ENCODE measurements at places on chromosomes 1 and 21.

DNA sequence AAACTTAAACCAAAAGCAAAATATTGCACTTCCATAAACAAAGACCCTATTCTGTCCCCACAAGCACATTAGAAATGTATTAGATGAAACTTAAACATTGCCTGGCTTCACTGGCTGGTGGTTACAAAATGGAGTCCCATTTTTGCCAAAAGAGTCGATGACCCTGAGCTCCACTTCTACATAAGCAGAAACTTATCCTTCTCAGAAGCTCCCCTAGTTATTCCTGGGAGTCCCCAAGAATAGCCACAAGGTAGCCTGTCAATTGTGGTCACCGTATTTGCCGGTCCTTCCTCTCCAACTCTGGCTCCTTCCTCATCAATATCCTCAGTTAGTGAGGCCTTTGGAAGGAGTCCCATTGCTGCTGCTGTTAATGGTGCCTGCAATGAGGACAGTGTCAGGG lies 37.3 kb downstream of the CDCP2 start:
- DNase-seq: no peak

DNA sequence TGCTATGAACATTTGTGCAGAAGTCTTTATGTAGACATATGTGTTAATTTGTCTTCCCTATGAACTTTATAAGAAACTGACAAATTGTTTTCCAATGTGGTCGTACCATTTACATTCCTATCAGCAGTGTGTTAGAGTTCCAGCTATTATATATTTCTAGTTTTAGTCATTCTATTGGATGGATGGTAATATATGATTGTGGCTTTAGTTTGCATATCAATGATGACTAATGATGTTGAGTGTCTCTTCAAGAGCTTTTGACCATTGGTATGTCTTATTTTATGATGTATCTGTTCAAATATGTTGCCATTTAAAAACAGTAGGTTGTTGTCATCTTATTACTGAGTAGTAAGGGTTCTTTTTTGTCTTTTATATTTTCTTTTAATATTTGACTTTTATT lies 16.2 kb upstream of the ZNF326 start:
- no peak for DNase-seq

DNA sequence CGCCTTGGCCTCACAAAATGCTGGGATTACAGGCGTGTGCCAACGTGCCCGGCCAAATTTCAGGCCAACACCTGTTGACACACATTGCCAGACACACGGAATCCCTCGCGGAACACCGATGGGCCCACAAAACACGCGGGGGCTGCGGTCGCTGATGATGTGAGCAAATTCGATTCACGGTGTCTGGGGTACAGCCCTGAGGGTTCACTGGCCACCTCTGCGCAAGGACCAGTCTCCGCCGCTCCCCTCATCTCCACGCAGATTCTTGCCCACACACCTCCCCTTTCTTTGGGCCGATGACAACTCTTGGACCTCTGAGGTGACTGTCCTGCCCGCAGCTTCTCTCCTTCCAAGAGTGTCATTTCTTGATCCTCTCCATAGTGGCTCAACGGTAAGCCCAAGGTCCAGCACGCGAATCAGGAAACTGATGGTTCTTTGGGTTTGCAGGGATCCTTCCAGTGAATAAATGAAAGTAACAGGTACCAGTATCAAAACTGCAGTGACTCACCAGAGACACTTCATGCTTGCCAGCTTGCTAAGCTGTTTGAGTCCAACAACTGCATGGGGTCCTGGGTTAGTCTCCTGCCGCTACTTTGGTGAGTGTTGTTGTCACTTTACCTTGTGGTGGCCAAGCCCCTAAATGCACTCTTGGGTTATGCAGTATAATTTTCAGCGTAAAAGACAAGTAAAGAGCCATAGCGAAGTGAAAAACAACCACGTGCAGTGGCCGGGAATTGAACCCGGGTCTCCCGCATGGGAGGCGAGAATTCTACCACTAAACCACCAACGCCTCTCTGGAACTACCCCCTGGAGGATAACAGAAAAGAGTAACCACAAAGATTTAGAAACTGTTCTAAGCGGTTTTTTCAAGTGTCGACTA lies 11.0 kb upstream of the RNU1-3 start:
- DNase-seq: peak; percentile 69

DNA sequence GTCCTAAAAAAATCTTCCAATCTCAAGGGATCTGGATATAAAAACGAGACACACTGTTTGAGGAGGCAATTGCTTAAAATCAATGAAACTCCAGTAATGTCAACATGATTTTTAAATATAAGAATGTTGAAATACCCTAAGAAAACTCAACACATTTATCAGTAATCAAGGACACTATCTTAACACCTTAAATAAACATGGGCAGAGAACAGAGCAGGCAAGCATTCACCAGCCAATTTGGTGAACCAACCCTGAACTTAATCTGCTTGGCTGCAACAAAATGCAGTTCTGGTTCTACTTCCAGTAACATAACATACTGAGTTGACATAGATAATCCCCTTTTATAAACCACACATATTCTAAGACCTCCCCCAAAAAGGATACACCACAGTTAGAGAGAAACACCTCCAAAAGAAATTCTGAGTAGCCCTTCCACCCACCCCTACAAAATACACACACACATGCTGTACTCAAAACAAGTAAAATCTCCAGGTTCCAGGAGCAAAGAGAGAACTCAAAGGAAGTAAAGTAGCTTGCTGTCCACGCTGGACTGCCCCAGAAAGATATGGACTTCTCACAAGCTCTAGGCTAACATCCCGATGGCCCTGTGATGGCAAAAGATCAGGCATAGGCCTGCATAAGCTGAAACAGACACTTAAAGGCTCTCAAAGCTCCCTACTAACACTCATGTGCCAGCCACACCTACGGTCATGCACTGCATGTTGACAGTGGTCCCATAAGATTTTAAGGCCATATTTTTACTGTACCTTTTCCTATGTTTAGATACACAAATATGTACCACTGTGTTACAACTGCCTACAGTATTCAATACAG lies 30.5 kb downstream of the TP53BP2 start:
- no peak for DNase-seq

GRCh38 chr1:3238703-3239278 lies 169.8 kb downstream of the PRDM16 start:
- no peak for DNase-seq

DNA sequence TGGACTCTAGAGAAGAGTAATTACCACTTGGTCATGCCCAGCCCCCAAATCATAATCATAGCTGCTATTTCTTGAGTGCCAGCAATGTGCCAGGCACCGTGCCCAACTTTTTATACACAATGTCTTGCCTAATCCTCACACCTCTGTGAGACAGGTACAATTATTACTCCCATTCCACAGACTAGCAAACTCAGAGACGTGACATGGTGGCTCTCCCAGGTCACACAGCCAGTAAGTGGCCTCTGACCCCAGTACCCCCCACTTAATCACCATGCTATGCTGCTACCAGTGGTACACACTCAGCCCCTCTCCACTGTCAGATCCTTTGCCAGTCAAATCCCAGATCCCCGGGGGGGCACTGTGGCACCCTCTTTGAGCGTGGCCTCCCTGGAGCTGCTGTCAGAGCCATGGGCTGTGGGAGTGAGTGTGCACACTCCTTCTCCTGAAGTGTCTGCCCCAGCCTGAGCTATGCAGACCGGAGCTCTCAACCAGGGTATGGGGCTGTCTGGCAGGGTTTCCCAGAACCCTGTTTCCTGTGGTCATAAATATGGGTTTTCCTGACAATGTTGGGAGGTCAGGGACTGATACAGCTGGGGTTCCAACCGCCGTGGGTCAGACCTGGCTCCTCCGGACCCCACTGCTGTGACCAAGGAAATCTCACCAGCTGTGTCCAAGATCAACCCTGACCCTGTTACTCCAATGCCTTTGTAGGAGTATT lies 51.8 kb downstream of the LACTBL1 start:
- DNase-seq: no peak

DNA sequence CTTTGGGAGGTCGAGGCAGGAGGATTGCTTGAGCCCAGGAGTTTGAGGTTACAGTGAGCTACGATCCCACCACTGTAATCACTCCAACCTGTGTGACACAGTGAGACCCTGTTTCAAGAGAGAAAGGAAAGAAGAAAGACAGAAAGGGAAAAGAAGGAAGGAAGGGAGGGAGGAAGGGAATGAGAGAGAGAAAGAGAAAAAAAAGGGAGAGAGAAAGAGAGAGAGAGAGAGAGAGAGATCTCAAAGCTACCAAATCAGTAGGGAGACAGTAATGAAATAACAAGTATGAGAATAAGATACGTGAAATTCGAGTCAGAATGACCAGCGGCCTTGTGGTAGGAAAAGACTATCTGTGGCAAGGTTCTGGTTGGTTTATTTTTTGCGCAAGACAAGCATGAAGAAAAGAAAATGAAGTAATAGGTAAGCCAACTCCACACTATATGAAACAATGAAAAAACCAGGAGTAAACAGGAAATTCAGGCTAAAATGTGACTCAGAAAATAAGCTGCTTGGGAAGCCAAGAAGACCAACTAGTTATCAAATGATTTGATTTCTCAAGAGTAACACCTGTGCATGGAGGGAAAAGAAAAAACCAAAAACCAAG lies 8.9 kb downstream of the MTF1 start:
- DNase-seq: peak; percentile 63

DNA sequence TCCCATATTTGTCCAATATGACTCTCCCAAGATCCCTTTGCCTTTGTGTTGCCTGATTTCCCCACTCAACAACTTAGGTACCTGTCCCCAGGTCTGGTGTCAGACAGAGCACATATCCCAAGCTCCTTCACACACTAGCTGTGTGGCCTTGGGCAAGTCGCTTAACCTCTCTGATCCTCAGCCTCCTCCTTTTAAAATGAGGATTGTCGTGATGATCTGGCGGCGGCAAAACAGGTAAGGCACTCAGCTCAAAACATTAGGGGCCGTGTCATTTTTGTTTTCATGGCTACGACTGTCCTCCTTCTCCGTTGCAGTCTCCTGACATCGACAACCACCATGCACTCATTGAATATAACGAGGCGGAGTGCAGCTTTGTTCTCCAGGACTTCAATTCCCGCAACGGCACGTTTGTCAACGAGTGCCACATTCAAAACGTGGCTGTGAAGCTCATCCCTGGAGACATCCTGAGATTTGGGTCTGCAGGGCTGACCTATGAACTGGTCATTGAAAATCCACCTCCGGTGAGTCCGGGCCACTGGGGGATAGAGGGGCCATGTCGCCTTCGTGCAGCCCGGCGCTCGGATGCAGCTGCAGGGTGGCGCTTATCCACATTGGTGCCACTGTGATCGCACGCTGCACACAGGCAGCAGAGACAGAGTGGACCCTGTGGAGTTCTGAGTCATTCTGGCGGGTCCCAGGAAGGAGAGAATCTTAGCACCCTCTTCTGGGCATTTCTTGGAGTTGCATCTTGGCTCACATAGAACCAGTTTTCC lies 25.2 kb downstream of the FHAD1 start:
- DNase-seq: peak; percentile 23

DNA sequence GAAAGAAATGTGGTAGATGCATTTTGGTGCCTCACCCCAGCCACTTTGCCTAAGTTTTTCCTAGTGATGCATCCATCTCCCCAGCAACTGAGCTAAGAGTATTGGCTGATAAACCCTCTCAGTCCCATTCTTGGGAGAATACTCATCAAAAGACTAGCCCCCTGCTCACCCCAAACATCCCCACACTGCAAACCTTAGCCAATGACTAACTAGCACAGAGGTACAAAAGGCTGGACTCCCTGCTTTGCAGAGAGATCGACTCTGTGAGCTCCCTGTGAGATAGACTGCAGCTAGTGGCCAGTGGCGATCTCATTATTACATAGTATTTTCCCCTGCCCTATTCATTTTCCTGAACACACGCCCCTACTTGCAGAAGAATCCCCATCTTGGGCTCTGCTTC lies 155.3 kb downstream of the HHIPL2 start:
- DNase-seq: no peak

DNA sequence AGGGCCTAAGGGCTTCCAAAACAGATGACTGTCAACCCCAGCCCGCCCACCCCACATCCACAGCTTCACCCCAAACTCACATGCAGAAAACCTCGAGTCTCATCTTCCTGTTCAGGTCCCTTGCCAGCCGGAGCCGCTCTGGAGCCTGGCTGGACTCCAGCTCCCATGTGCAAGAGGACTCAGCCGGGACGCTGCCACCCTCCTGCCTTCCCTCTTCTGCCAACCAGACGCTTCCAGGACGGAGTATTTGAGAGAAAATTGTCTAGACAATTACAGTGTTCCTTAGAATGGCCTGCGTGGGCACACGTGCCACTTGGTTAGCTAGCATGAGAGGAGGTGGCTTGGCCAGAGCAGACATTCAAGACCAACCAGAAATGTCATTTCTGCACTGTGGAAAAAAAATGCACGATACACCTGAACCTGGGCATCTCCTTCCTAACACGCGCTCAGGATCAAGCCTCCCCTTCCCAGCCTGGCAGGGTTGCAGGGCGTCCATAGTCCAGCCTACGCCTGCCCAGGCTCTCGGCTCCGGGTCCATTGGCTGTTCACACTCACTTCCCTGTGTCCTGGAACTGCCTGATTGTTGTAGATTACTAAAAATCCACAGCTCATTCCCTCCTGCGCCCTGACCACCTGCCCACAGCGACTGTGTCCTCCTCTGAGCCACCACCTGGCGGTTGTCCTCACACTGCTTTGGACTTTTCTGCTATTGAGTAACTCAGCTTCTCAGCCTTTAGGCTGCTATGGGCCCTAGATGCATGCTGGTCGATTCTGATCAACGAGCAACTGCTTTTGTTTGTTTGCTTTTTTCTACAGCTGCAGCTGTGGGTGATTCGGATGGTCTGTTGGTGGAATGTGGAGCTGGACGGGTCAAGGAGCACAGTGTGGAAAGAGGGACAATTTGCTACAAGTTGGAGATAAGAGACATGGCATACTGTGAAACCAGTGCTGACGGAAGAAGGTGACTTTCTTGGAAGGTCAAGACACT lies at the start of gene CLDN14:
TSS of gene CLDN14 (minus strand) at position 708 of the 988 bp plus-strand sequence. CDS start 18,427 bp downstream, outside the sequence.
- DNase-seq: no peak

GRCh38 chr1:43452789-43453441 lies 816 bp downstream of the HYI start:
- DNase-seq: no peak

GRCh38 chr1:208343226-208343625 lies 99.0 kb upstream of the PLXNA2 start:
- no peak for DNase-seq

DNA sequence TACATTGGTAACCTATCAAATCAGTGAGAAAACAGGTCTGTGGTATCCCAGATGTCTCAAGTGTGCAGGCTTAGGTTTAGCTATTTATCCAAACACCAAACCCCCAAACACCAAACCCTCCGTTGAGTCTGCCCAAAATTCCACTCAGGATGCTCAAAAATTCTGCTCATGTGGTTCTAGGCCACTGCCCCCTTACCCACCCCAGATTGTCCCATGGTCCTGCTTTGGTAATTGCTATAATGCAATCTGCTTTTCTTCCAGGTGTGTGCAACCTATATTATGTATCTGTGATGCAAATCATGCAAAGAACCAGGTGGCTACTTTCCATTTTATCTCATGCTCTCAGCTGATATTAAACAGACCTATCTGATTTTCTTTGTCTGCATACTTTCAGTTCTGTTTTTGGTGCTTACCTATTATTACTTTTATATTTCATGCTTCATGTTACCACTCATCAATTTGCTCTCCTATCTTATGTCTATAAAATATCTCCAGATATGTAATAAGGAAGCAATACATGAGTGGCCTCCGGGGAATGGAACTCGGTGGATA lies 123.7 kb downstream of the TOMM20 start:
- DNase-seq: no peak

Data from AML-193 (cell line).